ENCODE measurements at places on chromosomes 6 and 20. TPM values are rescaled to one million over a fixed set of nuclear protein-coding genes. Genes with fewer than 3 reads are reported as not detected.
A peak's percentile ranks its signal among the peaks of the same experiment; 100 is the strongest.

- no peak for DNase-seq
Observed at GRCh38 chr20:23917024-23917725, 37.6 kb upstream of the CST5 start.

GRCh38 chr20:45344168-45344860, 3.9 kb downstream of the SDC4 start:
- peak; percentile 99 for DNase-seq

DNA sequence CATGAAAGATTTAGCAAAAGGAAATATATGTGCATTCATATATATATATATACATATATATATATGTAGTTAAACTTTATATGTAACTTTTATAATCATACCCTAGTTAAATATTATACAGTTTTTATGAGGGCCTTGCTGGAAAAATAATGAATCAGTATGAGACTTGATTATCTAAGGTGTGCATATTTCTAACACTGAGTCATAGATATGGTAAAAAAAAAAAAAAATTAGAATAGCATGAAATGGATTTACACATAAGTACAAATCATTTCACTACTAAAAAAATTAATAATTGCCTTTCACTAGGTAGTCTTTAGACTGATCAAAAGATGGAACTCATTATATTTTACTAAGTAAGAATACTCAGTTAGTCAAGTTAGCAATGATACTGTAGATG, 51.3 kb upstream of the DST start:
- no peak for DNase-seq

FABP7 gene
- not detected for total RNA-seq

DNA sequence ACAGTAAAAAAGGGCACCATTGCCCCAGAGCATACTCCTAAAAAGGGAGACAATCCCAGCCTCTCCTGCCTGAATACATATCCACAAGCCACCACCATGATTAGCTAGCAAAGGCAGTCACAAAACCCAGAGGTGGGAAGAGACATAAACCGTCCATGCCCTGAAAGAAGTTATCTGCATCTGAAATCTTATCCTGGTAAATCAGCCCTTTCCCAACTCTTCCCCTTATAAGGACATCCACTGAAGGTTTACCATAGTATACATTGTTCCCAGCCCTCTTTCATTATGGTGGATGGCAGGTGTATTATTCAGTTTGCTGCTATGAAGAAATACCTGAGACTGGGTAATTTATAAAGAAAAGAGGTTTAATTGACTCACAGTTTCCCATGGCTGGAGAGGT, 95.2 kb downstream of the TBC1D7 start:
- no peak for DNase-seq

GRCh38 chr6:48147051-48147450, 36.1 kb upstream of the PTCHD4 start:
- DNase-seq = no peak

GRCh38 chr6:137749696-137750211, 117.3 kb upstream of the TNFAIP3 start:
- no peak for DNase-seq

DNA sequence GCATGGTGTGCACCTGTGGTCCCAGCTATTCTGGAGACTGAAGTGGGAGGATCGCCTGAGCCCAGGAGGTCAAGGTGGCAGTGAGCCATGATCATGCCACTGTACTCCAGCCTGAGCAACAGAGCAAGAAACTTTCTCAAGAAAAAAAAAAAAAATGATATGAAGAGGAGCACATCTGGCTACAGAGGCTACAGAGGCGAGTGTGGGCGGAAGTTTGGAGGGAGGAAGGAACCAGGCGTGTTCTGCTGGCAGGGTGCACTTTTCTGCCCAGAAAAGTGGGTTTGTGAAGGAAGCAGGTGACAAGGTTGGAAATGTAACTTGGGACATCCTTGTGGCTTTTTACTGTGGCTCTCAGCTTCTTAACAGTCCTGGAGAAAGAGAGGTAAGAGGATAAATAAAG, 96.7 kb downstream of the SNX5 start:
- DNase-seq = no peak

TRIM26 gene
- total RNA-seq = 111 TPM

SLC2A10 gene
- 27.6 TPM for total RNA-seq

DNA sequence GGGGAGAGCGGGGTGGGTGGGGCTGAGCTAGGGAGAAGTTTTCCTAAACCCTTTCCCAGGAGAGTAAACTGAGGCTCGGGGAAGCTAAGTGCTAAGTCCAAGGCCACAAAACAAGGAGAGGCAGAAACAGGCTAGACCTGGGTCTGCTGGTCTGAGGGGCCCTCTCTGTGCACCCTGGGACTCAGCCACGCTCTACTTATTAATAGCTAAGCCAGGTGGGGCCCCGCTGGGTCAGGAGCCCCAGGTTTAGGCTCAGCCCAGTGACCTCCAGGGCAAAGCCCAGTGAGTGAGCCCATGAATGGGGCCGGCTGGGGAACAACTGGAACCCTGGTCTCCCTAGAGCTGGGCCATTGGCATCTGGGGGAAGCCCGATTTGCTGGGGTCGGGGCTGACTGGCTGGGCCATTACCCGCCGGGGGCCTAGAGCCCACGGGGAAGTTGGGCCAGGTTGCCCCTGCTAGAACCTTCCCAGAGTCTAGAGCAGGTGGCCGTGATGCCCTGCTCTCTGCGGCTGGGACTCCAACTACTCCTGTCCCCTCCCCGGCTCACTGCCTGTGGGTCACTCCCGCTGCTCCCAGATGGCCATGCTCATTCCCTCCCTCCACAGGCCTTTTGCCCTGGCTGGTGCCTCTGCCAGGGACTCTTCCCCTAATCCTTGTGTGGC, 24.1 kb upstream of the NOL4L start:
- no peak for DNase-seq

SLC23A2 gene
- total RNA-seq = 13.1 TPM

PTCHD4 gene
- total RNA-seq = 1.3 TPM

DNA sequence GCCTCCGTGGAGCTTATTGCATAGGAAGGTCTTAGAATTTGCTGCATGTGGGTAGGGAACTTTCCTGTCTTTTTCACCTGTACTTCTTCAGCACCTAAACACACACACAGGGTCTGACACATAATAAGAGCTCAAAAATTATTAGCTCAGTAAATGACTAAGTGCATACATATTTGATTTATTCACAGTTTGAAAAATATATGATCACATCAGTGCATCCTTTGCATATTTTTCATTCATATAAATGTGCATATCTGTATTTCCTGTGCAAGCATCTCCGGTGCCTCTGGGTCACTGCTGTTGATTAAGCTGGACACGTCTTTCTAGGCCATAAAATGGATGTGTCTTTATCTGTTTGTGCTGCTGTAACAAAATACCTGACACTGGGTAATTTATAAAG, 234.7 kb downstream of the UST start:
- no peak for DNase-seq

DNA sequence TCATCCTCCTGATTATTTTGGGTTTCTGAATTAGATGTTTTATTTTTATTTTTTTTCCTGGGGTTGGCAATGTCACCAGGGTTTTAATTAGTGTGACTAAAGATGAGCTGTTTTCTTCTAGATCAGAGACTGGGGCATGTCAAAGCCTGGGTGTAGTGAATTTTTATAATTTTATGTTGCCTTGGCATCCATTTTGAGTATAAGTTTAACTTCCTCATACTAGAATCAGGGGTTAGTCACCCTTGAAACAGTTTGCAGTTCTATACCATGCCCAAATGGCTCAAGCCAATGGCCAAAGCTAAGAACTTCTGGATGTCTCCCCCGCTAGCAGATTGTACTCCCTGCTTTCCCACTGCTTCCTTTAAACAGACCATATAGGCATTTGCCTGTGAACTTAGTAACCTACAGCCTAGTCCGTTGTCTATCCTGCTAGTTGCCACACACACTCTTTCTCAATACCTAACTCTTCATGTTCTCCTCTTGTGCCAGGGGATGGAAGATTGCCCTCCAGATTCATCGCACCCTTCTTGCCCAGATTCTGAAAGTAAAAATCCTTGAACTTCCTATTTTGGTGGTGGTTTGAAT, 54.5 kb downstream of the KIAA0408 start:
- no peak for DNase-seq

LST1 gene
- total RNA-seq = not detected

Measured in M059J (cell line).